ENCODE measurements at places on chromosomes 6 and 20.

- no peak for DNase-seq
Measured at GRCh38 chr6:14361956-14362587, 244.5 kb downstream of the CD83 start.

- DNase-seq = no peak
Measured at GRCh38 chr20:63843222-63843621, 12.2 kb upstream of the ZBTB46 start.

GRCh38 chr20:35285806-35286076 lies 1.2 kb upstream of the EIF6 start:
- DNase-seq = no peak

- DNase-seq = peak; percentile 92
Measured at GRCh38 chr20:1718604-1719384, 61.2 kb upstream of the SIRPG start.

GRCh38 chr6:111427341-111428116 lies 55.5 kb downstream of the REV3L start:
- DNase-seq = peak; percentile 58

- DNase-seq = peak; percentile 69
Measured at GRCh38 chr6:74137911-74138310, 441.9 kb downstream of the CD109 start.

DNA sequence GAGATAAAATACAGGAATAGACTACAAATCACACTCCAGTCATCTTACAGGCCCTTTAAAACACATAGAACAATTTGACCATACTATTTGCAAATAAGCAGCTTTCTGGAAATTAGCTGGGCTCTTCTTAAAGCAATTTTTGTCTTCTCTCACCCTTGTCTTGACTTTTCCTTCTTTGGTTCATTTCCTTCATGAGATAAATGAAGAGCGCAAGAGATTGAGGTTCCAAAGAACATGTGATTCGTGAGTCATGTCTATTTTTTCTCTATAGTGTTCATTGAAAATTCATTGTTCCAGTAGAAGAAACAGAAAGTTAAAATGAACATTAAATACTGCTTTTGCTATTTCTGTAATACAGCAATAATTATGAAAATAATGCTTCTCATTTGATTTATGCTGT lies 33.9 kb downstream of the PRDM1 start:
- DNase-seq = no peak

GRCh38 chr6:2531426-2532215 lies 219.1 kb downstream of the MYLK4 start:
- DNase-seq = peak; percentile 83

GRCh38 chr6:89217299-89217910 lies at the start of gene GABRR1:
GABRR1 (minus strand) TSS chr6:89217358; CDS start chr6:89217322, 36 bp downstream.
- DNase-seq = no peak

DNA sequence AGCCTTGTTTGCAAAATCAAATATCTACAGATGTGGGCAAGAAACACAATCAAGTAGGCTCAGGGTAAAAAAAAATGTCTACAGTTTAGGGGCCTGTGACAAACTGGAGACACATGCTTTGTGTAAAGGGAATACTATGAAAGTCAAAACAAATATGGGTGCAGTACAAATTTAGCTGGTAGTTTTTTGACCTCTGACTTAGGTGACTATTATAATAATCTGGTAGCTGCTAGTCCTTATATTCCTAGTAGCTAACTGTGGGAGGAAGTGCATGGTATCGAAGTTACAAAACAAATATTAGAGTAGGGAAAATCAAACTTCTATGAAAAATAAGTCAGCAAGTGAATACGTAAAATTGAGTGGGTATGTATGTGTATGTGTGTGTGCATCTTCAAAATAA lies 35.4 kb downstream of the CYP24A1 start:
- DNase-seq = no peak

DNA sequence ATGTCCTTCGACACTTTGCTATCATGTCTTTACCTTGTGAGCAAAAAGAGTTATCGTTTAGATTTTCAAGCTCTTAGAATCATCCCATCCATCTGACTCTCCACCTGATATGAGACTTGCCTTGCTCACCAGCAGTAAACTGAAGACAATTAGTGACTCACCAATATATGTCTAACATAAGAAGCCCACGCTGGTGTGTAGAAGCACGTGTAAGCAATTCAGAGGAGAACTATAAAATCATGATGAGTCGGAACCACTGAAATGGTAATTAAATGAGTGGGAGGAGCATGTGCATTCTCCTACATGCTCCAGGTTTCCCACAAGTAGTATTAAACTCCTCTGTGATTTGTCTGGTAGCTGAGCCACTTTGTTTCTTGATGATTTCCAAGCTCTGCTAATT lies 181.6 kb upstream of the RNF217 start:
- no peak for DNase-seq

- DNase-seq = no peak
Measured at GRCh38 chr20:61998343-61999121, 67.1 kb downstream of the TAF4 start.

DNA sequence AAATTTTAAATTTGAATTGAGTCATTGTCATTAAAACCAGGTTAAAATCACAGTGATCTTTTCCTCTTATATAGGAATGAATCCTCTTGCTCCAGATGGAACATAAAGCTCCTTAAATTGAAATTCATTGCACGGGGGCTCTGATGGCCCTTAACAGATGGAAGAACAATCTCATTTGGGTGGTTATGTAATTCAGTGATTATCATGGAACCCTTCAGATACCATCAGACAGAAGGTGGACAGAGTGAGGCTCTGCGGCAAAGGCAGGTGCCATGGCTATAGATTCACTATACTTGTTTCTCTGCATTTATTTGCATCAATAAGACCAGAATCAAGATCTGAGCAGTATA lies 17.8 kb upstream of the RNF182 start:
- no peak for DNase-seq

DNA sequence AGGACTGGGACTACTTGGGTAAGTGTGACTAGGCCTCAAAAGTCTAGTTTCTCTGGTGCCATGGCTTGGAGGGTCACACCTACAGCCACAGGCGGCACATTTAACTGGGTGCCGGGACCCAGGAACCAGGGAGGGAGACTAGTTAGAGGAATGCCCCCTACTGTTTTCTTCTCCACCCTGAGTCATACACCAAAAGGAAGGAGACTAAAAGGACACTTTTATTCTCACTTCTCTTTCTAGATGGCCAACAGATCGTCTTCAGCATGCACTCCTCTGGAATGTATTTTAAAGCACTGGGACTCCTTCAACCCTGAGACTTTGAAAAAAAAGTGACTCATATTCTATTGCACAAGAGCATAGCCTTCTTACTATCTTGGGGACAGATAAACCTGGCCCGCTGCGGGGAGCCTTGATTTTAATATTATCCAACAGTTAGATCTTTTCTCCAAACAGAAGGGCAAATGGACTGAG lies 33.4 kb downstream of the PLN start:
- peak; percentile 71 for DNase-seq

- no peak for DNase-seq
Measured at GRCh38 chr6:15239616-15240364, 6.1 kb upstream of the JARID2 start.

DNA sequence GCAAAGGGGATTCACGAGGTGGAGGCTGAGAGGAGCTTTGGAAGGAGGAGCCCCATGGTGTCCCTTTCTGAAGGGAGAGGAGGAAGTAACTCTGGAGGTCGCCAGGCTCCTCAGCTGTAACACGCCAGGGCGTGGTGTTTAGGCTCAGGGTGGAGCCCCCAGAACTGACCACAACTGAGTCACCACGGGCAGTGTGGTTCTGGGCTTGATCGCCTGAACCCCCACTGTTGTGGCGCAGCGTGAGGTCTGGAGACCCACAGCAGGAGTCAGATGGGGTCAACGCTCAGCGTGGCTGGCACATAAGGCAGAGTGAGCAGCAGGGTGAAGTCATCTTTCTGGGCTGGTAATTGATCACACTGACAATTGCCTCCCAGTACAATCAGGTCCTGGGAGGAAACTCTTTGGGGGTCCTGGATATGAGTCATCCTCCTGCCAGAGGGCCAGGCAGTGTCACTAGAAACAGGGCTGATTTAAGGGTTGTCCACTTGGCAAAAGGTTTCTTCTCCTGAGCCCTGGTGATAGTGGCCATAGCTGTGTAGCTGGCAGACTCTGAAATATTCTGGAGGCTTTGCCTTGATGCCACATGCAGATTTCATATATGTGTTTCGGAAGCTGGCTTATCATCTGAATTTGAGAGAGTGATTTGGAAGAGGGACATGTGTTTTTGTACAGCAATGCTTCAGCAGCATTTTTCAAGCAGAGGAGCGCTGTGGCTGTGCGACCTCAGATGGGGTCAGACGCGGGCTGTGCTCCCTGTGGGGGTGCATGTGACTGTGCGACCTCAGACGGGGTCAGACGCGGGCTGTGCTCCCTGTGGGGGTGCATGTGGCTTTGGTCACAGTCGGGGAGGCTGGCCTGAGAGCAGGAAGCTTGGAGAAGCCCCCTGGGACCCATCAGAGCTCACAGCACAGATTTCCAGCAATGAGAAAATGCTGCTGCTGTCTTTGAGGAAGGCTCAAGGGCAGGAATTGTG lies 50.0 kb downstream of the SYNJ2 start:
- peak; percentile 89 for DNase-seq

- no peak for DNase-seq
Measured at GRCh38 chr6:44000164-44000842, 126.9 kb downstream of the MRPL14 start.

GRCh38 chr6:129920103-129920798 lies 59.1 kb upstream of the TMEM244 start:
- no peak for DNase-seq

- no peak for DNase-seq
Measured at GRCh38 chr6:12119085-12119588, 107.0 kb downstream of the HIVEP1 start.

GRCh38 chr20:51447097-51447764 lies 95.3 kb downstream of the NFATC2 start:
- DNase-seq = peak; percentile 94

GRCh38 chr20:3222635-3223600 lies 13.6 kb downstream of the ITPA start:
- no peak for DNase-seq

DNA sequence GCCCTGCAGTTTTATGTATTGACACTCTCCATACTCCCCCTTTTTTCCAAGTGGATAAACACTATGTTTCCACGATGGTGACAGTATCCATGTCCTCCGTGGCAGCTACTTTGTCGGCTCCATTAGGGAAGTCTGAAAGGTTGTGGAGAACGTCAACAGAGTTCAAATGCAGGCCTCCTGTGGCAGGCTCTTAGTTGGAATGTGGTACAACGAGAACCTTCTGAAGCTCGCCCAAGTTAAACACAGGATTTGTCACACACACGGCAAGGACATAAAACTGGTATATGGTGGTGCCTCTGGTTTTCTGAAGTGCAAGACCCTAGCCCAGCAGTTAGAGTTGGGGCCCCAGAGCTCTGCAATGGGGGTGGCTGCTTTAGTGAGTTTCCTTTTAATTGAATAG lies 187.0 kb upstream of the TAB2 start:
- DNase-seq = no peak

GRCh38 chr20:45419188-45420091 lies 3.5 kb downstream of the PIGT start:
- peak; percentile 95 for DNase-seq

All from AG08395 (cell line).